Effector CD4-positive, alpha-beta T cell (primary cell): ENCODE measurements at places on chromosomes 16 and 17.

- no peak for DNase-seq
These were observed 74.8 kb upstream of the MARCHF10 start for GRCh38 chr17:62882878-62883277.

- no peak for DNase-seq
These were observed 16.4 kb downstream of the DHX38 start for GRCh38 chr16:72109966-72110530.

- DNase-seq, result no peak
These were observed 232.3 kb downstream of the XYLT1 start for GRCh38 chr16:17238285-17239028.

- DNase-seq, result no peak
These were observed 405 bp upstream of the ACE start for GRCh38 chr17:63476459-63476853.

DNA sequence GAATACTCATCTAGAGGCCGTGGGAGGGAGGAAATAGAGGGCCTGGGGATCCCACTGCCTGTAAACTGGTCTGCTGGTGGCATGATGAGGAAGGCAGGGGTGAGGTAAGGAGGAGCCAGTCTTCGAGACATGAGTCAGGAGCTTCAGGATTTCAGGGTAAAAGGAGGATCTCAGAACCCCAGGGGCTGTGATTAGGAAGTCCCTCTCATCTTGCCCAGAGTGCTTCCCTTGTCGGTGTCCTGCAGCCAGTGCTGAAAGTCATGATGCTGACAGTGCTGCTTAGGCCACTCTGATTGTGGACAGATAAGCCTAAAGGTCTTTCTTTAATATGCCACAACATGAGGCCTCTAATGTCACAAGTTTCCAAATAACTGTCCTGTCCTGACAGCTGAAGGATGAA is 29.6 kb downstream of the COG4 start:
- no peak for DNase-seq

GRCh38 chr16:12201216-12201615 is 224.7 kb downstream of the SNX29 start:
- DNase-seq, result no peak

DNA sequence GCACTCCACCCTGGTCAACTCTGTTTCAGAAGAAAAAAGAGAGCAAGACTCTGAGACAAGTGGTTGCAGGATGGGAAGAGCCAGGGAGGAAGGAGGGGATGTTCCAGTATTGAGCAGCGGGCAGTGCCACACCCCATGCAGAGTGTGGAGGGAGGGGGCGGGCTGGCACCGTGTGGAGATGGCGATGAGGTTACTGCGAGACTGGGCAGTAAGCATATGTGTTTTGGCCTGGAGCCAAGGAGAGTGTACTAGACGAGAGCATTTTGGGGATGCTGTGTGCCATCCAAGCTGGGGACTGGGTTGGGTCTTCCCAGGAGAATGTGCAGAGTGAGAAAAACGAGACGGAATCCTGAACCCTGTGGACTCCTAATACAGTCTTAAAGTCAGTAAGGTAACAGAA is 3.4 kb downstream of the TBC1D24 start:
- DNase-seq, result no peak

GRCh38 chr17:16419929-16420271 is 4.5 kb downstream of the TRPV2 start:
- peak; percentile 22 for DNase-seq

DNA sequence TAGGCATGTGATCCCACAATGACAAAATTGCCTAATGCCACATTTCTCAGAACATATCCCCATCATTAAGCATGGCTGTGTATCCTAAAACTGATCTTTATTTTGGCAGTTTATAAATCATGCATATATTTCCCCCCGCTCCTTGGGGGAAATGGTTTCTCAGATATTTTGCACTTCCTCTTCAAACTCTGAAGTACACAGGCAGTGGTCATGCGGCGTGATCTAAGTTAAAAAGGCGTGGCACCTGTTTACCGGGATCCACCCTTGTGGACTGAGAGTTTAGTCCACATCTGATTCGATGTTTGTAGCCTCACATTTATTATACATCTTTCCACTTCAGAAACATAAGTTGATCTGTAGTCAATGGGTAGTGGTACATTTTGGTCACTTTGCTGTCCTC is 51.4 kb downstream of the USP10 start:
- DNase-seq, result no peak
